ENCODE measurements at places on chromosomes 2 and 18. TPM values are rescaled to one million over a fixed set of nuclear protein-coding genes. Genes with fewer than 3 reads are reported as not detected.

DNA sequence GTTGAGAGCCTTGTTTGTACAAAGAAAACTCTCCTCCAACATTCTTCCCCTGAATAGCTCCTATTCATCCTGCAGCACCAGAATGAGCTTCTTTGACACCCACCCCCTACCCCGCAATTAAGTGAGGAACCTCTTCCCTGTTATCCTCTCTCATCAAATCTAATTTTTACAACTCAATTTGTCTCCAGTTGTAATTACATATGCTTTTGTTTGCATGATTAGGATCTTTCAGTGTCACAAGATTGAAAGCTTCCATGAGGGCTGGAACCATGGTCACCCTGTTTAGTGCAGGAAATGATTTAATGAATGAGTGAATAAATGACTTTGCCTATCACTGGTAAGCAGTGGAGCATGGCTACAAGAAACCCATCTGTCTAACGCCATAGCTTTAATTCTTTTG is 334.6 kb upstream of the KLHL29 start:
- no peaks in the 10 kb centered on the region for H3K4me1 ChIP-seq
- H3K36me3 ChIP-seq: no peaks in the 10 kb centered on the region
- H3K4me3 ChIP-seq: no peak overlapping the region
- no peaks in the 10 kb centered on the region for H3K27me3 ChIP-seq
- no peak for DNase-seq

GRCh38 chr2:20400787-20401488 is 45.9 kb upstream of the RHOB start:
- H3K4me3 ChIP-seq: no peak overlapping the region
- H3K27ac ChIP-seq: no peak overlapping the region
- peaks cover 16% of the 10 kb centered on the region for H3K4me1 ChIP-seq
- peak; percentile 51 for DNase-seq

GRCh38 chr2:69482471-69482870 is 45.2 kb upstream of the NFU1 start:
- no peaks in the 10 kb centered on the region for H3K36me3 ChIP-seq
- no peaks in the 10 kb centered on the region for H3K4me1 ChIP-seq
- DNase-seq: no peak
- H3K27me3 ChIP-seq: no peaks in the 10 kb centered on the region
- H3K4me3 ChIP-seq: no peak overlapping the region
- H3K27ac ChIP-seq: no peak overlapping the region

- no peaks in the 10 kb centered on the region for H3K36me3 ChIP-seq
- H3K4me1 ChIP-seq: no peaks in the 10 kb centered on the region
- H3K27me3 ChIP-seq: no peaks in the 10 kb centered on the region
- no peak overlapping the region for H3K27ac ChIP-seq
Observed at GRCh38 chr2:34806396-34806795, 1207.3 kb upstream of the FAM98A start.

- H3K4me1 ChIP-seq: no peaks in the 10 kb centered on the region
- no peak overlapping the region for H3K4me3 ChIP-seq
- no peaks in the 10 kb centered on the region for H3K27me3 ChIP-seq
- DNase-seq: no peak
- H3K27ac ChIP-seq: no peak overlapping the region
Observed at GRCh38 chr2:76330865-76331264, 620.1 kb upstream of the GCFC2 start.

DNA sequence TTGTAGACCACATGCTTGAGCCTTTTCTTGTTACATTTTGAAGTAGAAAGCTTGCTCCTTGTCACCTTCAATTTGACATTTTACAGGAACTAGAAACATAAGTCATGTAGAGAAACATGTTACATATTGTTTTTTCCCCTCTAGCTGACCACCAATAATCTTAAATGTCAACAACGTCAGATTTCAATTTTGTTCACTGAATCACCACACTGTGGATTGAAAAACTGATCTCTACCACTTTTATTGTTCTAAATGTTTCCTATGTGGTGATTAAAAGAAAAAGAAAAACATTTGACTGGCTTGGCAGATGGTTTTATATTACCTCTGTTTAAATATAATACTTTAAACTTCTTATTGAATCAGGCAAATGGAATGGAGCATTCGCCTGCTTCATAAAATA is 87.7 kb downstream of the DSEL start:
- H3K27me3 ChIP-seq: no peaks in the 10 kb centered on the region
- H3K27ac ChIP-seq: no peak overlapping the region
- H3K4me3 ChIP-seq: no peak overlapping the region
- DNase-seq: no peak
- H3K4me1 ChIP-seq: no peaks in the 10 kb centered on the region

- no peak overlapping the region for H3K27ac ChIP-seq
- H3K36me3 ChIP-seq: no peaks in the 10 kb centered on the region
- DNase-seq: no peak
- peaks cover 2% of the 10 kb centered on the region for H3K27me3 ChIP-seq
Observed at GRCh38 chr2:239666855-239667376, 266.1 kb upstream of the HDAC4 start.

The LDLRAD4 gene
- total RNA-seq: 30.2 TPM

The COLEC11 gene
- 2.0 TPM for total RNA-seq

The SIX3 gene
- not detected for total RNA-seq
